ENCODE measurements at places on chromosomes 5 and 9.

DNA sequence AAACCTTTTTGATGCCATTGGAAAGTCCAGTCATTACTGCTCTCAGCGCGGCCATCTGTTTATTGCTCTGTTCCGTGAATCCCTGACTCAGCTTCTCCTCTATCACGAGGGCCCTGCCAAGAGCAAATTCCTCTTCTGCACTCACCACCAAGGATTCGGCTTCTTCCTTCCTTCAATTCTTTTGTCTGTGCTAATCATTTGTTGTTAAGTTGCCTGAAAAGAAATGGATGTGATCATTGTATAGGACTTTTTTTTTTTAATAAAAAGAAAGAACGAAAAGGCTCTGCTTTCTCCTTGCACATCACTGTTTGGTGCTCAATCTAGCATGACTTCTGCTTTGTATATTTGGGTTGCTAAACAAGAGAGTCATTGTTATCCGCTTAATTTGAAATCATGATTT is 128.7 kb upstream of the PIK3R1 start:
- DNase-seq = peak; percentile 37

GRCh38 chr5:69075522-69076179 is 18.2 kb upstream of the SLC30A5 start:
- DNase-seq = no peak

- DNase-seq = no peak
Observed at GRCh38 chr9:6673326-6674025, 27.9 kb upstream of the GLDC start.

GRCh38 chr5:100761192-100761591 is 141.9 kb downstream of the ST8SIA4 start:
- DNase-seq = no peak

DNA sequence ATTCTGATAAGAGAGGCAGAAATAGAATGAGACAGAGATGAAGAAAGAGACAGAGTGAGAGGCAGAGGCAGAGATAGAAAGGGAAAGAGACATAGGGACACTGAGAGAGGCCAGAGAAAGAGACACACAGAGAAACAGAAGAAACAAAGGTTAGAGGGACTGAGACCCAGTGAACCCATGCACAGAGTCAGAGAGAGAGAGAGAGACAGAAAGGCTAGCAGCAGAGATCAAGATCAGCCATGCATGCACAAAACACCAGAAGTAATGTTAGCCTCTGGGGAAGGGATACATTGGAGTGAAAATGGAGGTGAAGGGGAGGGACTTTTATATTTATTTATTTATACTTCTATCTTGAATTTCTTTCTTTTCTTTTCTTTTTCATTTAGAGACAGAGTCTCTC is 14.1 kb upstream of the SPARC start:
- DNase-seq = no peak

GRCh38 chr5:98794414-98795080 is 21.1 kb downstream of the RGMB start:
- no peak for DNase-seq

- DNase-seq = no peak
Observed at GRCh38 chr5:125181159-125181558, 434.7 kb upstream of the ZNF608 start.

Data from AG04450 (cell line).